ENCODE measurements at places on chromosomes 4 and X. TPM values are rescaled to one million over a fixed set of nuclear protein-coding genes. Genes with fewer than 3 reads are reported as not detected.
A peak's percentile ranks its signal among the peaks of the same experiment; 100 is the strongest.

The FGB gene
- not detected for polyA plus RNA-seq

The SMARCAD1 gene
- polyA plus RNA-seq = 15.1 TPM

The RHOXF2 gene
- not detected for polyA plus RNA-seq

The GPR50 gene
- polyA plus RNA-seq = not detected

The SMR3B gene
- not detected for polyA plus RNA-seq

The IBSP gene
- not detected for polyA plus RNA-seq

The RTL5 gene
- 1.8 TPM for polyA plus RNA-seq

The PFKFB1 gene
- 0.15 TPM for polyA plus RNA-seq

The ADAMTS3 gene
- 0.99 TPM for polyA plus RNA-seq

The F8A3 gene
- 1.1 TPM for polyA plus RNA-seq

DNA sequence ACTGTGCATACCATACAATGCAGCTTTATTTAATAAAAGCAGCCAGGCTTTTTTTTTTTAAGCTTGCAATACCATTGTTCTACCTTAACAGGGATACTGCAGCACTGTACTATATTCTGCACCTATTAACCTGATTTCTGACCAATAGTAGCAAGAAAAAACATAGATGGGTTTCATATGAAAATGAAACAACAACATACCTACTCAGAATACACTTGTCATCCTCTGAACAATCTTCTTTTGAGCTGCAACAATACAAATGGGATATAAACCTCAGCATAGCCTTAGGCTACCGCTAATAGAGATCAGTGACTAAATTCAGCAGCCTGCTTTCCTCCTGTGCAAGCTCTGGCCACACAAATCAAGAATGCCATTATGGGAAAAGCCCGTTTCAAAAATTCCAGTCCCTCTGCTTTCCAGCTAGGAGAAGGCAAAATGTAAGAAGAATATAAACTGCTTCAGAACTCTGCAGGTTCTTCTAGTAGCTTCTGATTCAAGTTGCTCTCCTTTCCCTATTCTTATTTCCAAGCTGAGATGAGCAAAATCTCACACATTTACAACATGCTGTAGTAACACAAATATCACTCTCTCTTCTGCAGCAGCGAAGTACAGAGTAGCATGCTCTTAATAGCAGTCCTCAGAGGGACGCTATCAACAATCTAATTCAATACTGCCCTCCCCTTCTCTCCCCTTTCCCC lies 143.4 kb downstream of the KLHL13 start:
- no peaks in the 10 kb centered on the region for H3K27me3 ChIP-seq
- peaks cover 4% of the 10 kb centered on the region for H3K4me1 ChIP-seq
- H3K27ac ChIP-seq = peak overlapping the region; percentile 76
- no peak for DNase-seq
- peaks cover 1% of the 10 kb centered on the region for H3K36me3 ChIP-seq

DNA sequence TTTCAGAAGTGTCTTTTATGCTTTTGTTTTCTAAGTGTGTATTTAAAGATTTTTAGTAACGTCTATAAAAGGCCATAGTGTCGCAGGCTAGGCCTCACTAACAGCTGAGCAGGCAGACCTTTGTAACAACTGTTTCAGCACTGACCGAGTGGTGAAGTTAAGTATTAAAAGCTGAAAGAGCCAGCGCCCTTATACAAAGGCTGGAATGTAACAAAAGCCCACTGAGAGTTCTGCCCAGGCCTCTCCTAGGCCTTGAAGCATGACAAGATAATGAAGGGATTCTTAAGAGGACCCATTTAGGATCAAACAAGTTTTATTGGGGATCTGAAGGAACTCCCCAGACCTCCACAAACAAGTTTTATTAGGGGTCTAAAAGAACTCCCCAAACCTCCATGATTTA lies 722.5 kb upstream of the PRKX start:
- H3K4me3 ChIP-seq = no peak overlapping the region
- H3K27me3 ChIP-seq = no peaks in the 10 kb centered on the region
- H3K4me1 ChIP-seq = no peaks in the 10 kb centered on the region

- H3K4me3 ChIP-seq = no peak overlapping the region
- peaks cover under 1% of the 10 kb centered on the region for H3K4me1 ChIP-seq
- H3K27me3 ChIP-seq = peaks cover 6% of the 10 kb centered on the region
- no peak overlapping the region for H3K27ac ChIP-seq
- H3K36me3 ChIP-seq = no peaks in the 10 kb centered on the region
Measured at GRCh38 chr4:38523054-38523453, 140.9 kb upstream of the KLF3 start.

DNA sequence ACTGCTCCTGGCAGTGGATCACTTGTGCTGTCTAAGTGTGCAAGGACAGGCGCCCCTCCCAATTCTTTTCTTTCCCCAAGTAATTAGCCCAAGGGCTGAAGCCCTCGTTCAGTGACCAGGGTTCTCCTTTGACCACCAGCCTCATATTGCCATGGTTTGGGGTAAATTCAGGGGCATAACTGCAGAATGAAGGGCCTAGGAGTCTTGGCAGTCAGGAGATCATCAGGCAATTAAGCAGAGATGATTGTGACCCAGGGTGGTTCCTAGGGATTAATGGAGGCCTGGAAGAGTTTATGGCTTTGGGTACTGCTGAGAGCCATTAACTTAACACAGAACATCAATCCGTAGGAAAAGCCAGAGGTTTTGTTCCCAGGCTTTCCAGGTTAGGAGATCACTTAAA lies 170.7 kb downstream of the PTTG2 start:
- H3K4me3 ChIP-seq = no peak overlapping the region
- H3K27me3 ChIP-seq = no peaks in the 10 kb centered on the region
- no peak for DNase-seq
- H3K27ac ChIP-seq = no peak overlapping the region
- 0 out of 2 replicates have a peak, but pooled peaks cover 8% of the 10 kb centered on the region for H3K4me1 ChIP-seq

DNA sequence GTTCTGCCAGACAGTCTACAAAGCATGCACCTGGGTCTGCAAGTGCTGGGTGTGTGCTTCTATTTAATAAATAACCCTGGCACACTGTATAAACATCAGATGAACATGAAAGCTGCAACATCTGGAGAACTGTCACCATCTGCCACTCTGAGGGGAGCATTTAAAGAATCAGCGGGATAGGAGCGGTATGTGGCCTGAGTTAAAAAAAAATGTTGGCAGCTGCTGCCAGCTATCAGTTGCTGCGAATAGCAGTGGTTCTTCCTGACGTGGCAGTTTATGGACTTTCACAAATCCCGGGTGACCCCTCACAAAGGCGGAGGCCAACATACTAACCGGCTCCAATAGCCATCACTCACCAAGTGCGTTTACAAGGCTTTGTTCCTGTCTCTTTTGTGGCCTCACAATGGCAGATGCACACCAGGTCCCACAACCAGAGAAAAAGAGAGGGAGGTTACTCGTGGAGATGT lies 95.1 kb downstream of the RASL11B start:
- peak; percentile 40 for DNase-seq
- H3K36me3 ChIP-seq = no peaks in the 10 kb centered on the region
- H3K27ac ChIP-seq = no peak overlapping the region
- H3K27me3 ChIP-seq = no peaks in the 10 kb centered on the region
- H3K4me3 ChIP-seq = no peak overlapping the region

- H3K4me1 ChIP-seq = no peaks in the 10 kb centered on the region
- no peaks in the 10 kb centered on the region for H3K36me3 ChIP-seq
- DNase-seq = peak; percentile 68
- no peak within 1 kb of the TSS for H3K27ac ChIP-seq
Measured at GRCh38 chr4:21948347-21949072, at the start of gene KCNIP4. KCNIP4 (minus strand) TSS chr4:21948772.

- no peak overlapping the region for H3K4me3 ChIP-seq
- H3K27me3 ChIP-seq = no peaks in the 10 kb centered on the region
- H3K4me1 ChIP-seq = peaks cover 3% of the 10 kb centered on the region
- DNase-seq = no peak
- H3K36me3 ChIP-seq = no peaks in the 10 kb centered on the region
- H3K27ac ChIP-seq = no peak overlapping the region
Measured at GRCh38 chr4:141415651-141416050, 195.0 kb downstream of the ZNF330 start.

DNA sequence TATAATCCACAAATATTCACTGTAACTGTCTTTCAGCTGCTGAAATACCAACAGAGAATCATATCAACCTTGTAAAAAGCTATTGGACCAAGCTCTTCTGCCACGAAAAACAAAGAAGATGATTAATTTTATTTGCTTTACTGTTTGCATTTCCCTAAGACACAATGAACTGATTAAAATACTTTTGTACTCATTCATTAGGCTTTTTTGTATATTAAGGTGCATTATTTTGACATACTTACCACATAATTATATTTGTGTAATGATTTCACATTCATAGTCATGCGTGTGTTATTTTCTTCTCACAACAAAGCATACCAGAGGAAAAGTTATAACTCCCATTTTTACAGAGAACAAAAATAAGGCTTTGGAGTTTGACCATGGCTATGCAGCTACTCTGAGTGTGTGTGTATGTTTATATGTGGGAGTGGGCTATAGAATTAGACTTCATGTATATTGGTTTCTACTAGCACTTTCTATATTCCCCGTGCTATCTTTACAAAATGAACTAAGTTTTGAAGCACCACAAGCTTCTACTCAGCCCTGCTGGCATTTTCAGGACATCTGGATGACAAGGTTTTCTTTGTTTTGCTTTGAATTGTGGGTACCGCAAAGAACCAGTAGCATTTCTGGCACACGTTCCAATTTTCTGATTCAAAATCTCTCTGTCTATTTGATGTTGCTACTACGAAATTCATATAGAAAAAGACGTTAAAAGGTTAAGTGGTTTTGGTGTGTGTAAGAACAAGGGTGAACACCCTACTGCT lies 11.0 kb upstream of the FGF5 start:
- H3K4me1 ChIP-seq = no peaks in the 10 kb centered on the region
- no peak for DNase-seq
- H3K27me3 ChIP-seq = no peaks in the 10 kb centered on the region
- H3K36me3 ChIP-seq = no peaks in the 10 kb centered on the region

GRCh38 chr4:139921429-139922184 lies 232.4 kb downstream of the MAML3 start:
- H3K4me3 ChIP-seq = no peak overlapping the region
- H3K4me1 ChIP-seq = peaks cover 38% of the 10 kb centered on the region
- DNase-seq = no peak

DNA sequence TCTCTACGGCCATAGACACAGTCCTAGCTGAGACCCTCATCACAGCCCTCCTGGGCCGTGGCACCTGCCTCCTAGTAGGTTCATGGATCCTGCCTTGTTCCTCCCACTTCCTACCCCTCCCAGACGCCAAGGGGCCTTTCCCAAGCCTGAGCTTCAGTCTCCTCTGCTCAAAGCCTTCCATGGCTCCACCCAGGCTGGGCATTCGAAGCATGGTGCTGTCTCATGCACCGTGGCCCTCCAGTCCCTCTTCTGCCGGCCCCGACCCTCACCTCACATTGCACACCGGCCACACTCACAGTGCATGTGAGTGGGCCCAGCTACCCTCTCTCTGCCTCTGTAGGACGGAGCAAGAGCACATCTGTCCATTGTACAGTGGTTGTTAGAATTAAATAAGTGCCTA lies 21.7 kb upstream of the KIAA0232 start:
- no peaks in the 10 kb centered on the region for H3K4me1 ChIP-seq
- no peak overlapping the region for H3K4me3 ChIP-seq
- DNase-seq = no peak
- no peaks in the 10 kb centered on the region for H3K36me3 ChIP-seq
- no peaks in the 10 kb centered on the region for H3K27me3 ChIP-seq
- H3K27ac ChIP-seq = no peak overlapping the region

DNA sequence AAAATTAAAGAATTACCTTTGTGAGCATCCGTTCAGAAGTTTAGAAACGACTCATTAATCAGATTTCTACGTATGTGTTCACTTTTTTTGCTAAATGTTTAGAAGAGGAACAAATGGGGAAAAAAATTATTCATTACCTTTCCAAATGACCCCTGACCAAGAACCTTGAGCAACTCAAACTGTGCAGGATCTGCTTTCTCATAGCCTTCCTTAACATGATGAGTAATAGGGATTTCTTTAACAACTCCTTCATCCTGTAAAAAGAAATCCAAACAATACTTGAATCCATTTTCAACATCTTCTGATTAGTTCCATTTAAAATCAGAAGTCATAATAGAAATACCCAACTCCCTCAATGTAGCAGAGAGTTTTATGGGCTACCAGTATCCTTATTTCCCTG lies 32.1 kb downstream of the RPS6KA6 start:
- no peak overlapping the region for H3K4me3 ChIP-seq
- no peaks in the 10 kb centered on the region for H3K27me3 ChIP-seq
- H3K36me3 ChIP-seq = no peaks in the 10 kb centered on the region
- no peaks in the 10 kb centered on the region for H3K4me1 ChIP-seq

DNA sequence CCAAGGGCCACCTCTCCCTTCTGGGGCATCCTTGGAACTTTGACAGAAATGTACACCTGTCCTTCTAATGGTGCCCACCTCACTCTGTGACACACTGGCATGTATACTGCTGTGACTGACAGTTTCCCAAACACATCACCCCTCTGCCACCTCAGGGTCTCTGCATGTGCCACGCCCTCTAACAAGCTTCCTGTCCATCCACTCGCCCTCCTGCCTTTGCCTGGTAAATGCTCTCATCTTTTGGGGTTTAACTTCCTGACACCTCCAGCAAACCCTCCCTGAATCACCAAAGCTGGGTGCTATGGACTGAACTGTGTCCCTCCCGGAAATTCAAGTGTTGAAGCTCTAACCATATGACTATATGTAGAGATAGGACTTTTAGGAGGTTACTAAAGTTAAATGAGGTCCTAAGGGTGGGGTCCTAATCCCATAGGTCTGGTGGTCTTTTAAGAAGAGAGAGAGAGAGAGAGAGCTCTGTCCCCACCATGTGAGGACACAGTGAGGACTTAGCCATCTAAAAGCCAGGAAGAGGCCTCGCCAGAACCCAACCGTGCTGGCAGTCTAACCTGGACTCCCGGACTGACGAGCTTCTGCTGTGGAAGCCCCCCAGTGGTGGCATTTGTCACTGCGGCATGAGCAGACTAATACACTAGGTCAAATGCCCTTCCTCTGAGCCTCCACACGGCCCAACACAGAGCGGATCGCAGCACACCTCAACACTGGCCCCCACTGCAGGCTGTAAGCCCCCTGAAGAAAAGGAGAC lies 95.6 kb downstream of the AFAP1 start:
- peaks cover 30% of the 10 kb centered on the region for H3K36me3 ChIP-seq
- H3K4me3 ChIP-seq = no peak overlapping the region
- H3K4me1 ChIP-seq = peaks cover 26% of the 10 kb centered on the region
- H3K27me3 ChIP-seq = no peaks in the 10 kb centered on the region
- peak overlapping the region; percentile 86 for H3K27ac ChIP-seq
- DNase-seq = peak; percentile 73

DNA sequence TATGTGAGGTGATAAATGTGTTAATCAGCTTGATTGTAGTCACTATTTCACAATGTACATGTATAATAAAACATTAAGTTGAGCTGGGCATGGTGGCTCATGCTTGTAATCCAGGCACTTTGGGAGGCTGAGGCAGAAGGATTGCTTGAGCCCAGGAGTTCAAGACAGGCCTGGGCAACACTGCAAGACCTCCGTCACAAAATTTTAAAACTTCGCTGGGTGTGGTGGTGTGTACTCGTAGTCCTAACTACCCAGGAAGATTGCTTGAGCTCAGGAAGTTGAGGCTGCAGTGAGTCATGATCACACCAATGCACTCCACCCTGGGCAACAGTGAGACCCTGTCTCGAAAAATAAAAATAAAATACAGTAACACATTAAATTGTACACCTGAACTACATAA lies 20.1 kb downstream of the LYAR start:
- no peaks in the 10 kb centered on the region for H3K27me3 ChIP-seq
- DNase-seq = no peak
- no peak overlapping the region for H3K4me3 ChIP-seq
- H3K36me3 ChIP-seq = peaks cover 9% of the 10 kb centered on the region
